Caki2 (cell line): ENCODE measurements at places on chromosomes 11 and 22. TPM values are rescaled to one million over a fixed set of nuclear protein-coding genes. Genes with fewer than 3 reads are reported as not detected.

The STK33 gene
- not detected in 2 replicates for total RNA-seq

The ANKK1 gene
- not detected in 2 replicates for total RNA-seq

The CDKN1C gene
- total RNA-seq: 12.8 and 15.8 TPM in 2 replicates

The PNPLA5 gene
- total RNA-seq: not detected in 2 replicates

The OR52N5 gene
- total RNA-seq: not detected in 2 replicates

The OR52K1 gene
- not detected in 2 replicates for total RNA-seq

The CLDN5 gene
- not detected in 2 replicates for total RNA-seq

The PANX3 gene
- total RNA-seq: not detected in 2 replicates

The ARFGAP3 gene
- 29.8 TPM in 2 replicates for total RNA-seq

The PNPLA3 gene
- 0.70 and 1.8 TPM in 2 replicates for total RNA-seq

The LRRC74B gene
- not detected in 2 replicates for total RNA-seq

The USP2 gene
- 3.7 TPM in 1 of 2 replicates, not detected in the other for total RNA-seq

The PATE4 gene
- not detected in 2 replicates for total RNA-seq

The WT1 gene
- 0.64 TPM in 1 of 2 replicates, not detected in the other for total RNA-seq

The KRTAP5-1 gene
- not detected in 2 replicates for total RNA-seq

The GAL3ST1 gene
- 46.3 and 76.4 TPM in 2 replicates for total RNA-seq
